ENCODE measurements at places on chromosomes 7 and 10.

DNA sequence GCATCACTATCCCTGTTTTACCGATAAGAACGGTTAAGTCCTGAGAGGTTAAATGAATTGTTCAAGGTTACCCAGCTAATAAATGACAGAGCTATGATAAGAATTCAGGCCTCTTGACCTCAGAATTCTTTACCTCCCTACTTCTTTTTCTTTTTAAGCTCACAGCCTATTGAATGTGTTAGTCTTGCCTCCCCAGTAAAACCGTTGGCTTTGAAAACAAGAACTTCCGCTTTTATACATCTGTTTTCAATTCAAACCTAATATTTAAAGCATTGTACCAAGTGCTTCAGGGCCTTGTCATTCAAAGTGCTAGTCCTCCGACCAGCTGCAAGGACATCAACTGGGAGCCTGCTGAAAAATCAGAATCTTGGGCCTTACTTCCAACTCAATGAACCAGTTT, 15.6 kb downstream of the SEC31B start:
- no peak for DNase-seq

DNA sequence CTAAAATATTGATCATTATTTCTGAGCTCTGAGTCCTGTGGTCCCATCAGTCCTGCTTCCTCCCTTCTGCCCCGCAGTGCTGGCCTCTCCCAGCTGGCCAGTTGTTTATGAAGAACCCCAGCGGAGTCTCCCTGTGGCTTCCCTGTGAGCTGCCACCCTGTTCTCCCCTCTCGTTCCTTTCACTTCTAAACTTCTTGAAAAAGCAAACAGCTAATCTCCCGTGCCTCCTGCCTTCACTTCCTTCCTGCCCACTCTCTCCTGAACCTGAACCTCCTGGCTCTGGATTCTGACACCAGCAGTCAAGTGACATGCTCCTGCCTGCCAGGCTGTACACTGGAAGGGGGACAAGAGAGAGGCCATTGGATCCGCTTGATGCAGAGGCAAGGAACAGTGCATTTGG, 63.7 kb upstream of the ZPBP start:
- no peak for DNase-seq

- DNase-seq: no peak
Observed at GRCh38 chr10:72353965-72354355, 759 bp downstream of the DNAJB12 start.

- DNase-seq: no peak
Observed at GRCh38 chr10:132862485-132863420, 76.8 kb upstream of the NKX6-2 start.

- DNase-seq: no peak
Observed at GRCh38 chr10:132536241-132536876, 1.2 kb upstream of the INPP5A start.

- DNase-seq: no peak
Observed at GRCh38 chr7:26346611-26347203, 55.0 kb downstream of the SNX10 start.

DNA sequence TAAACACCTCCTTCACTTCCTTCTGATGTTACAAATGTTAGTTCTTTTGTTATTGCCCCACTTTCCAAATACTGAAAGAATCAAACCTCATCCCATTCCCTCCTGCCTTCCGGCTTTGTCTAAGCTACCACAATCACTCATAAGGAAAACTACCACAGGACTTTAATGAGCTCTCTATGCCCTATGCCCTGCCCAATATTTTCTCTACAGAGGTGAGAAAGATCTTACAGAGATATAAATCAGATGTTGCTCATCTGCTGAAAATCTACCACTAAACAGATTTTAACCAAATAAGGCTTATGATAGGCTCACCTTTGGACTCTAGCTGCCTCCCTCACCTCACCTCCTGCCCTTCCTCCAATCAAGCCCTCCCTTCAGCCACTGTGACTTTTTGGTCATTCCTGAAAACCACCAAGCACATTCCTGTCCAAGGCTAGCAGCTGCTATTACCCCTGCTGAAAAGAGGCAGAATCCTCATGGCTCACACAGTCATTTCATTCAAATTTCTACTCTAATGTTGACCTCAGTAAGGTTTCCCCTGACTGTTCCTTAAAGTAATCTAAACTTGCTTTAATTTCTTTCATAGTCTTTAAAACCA, 7.7 kb downstream of the ZNF33B start:
- DNase-seq: no peak

GRCh38 chr10:80966326-80966986, 428.8 kb downstream of the SH2D4B start:
- no peak for DNase-seq

DNA sequence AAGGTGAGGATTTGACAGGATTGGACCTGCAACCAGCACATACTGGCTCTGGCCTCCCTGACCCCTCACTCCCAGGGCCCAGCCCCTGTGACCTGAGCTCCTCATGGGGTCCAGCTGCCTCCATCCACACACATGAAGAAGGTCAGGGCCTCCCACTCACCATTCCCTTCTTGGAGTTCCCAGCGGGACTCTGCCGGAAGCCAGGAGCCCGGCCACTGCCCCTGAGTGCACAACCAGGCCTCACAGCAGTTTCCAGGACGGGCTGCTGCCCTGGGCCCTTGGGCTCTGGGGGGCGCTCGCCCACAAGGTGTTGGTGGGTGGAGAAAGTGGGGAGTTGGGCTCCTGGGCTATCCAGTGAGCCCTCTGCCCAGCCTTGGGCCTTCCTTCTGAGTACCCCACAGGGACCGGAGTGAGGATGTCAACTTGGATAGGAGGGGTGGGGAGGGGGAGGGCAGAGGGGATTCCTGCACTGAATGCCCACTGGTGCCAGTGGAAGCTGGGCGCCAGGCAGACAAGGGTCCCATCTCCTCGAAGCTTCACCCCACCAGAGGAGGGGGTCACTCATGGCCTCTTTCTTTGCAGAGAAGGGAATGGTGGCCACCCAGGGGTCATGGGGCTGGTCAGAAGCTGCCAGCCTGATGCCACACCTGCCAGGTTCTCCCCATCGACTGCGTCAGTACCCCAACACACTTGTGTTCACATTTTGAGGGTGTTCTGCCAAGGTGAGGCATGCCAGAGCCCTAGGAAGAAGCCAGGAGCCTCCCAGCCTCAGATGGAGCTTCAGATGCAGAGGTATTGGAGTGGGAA, 115.3 kb downstream of the PTPN20 start:
- no peak for DNase-seq

DNA sequence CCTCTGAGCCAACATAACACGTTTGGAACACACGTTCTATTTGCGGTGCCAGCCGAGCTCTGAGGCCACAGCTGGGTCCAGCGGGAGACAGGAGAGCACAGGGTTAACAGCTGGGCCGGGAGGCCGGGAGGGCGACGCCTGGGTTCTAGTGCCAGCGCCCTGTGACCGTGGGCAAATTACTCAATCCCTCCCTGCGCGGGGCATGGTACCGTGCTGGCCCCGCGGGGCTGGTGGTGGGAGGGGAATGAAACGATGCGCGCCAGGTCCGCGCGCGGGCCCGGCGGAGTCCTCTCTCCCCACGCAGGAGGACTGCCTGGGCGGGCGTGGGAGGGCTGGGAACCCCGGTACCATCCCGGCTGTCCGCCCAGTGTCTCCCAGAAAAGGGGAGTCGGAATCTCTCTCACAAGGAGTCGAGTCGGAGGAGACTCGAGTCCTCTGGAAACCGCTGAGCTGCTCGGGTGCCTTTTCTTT, 30.4 kb downstream of the LEP start:
- DNase-seq: no peak

DNA sequence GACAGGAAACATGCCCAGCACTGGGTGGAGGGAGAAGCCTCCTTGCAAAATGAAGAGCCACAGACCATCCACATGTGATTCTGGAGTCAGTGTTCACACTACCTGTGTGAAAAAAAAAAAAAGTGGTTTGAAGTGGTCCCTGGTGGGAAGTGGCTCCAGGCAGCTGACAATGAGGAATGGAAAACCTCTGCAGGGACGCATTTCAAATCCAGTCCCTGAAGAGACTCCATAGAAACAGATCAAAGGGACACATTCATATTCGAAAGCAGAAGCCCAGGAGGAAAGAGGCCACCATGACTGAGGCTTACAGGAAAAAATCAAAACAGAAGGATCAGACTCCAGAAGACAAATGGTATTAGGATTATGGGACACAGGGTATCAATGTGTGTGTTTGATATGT, 11.5 kb upstream of the TCERG1L start:
- no peak for DNase-seq

GRCh38 chr7:82164813-82165212, 278.8 kb downstream of the CACNA2D1 start:
- no peak for DNase-seq

GRCh38 chr10:130959752-130960195, 351.7 kb downstream of the TCERG1L start:
- no peak for DNase-seq

DNA sequence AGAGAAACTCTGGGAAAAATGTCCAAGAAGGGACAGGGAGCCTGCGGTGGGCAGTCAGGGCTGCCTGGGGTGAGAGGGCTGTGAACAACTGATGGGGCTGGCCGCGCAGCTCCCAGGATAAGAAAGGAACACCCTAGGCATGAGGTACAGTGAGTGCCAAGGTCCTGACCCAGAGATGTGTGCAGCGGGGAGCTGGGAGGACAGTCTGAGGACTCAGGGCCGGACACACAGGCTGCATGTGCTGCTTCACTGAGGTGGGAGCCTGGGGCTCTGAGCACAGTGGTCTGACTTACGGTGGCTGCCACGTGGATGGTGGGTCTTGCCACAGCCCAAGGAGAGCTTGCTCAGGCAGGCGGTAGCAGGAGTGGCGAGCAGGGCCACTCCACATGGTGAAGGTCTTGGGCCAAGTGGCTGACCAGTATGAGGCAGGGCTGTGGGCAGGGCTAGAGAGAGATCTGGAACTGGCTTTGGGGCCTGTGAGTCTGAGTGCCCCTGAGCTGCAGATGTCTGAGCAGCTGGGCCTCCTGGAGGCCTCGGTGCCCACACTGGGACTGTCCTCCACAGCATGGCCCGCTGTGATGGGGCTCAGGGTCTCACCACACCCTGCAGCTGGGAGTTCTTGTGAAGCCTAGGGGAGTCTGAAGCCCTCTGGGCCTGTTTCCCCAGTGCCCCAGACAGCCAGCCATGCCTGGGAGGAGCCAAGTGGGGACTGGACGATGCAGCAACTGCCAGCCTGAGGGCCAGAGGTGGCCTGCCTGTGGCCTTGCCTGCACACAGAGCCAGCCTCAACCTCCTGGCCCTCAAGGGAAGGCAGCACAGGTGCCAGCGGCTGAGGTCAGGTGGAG, 60.3 kb downstream of the RASGEF1A start:
- DNase-seq: no peak

GRCh38 chr10:11604865-11605650, 6.4 kb downstream of the USP6NL start:
- DNase-seq: no peak

DNA sequence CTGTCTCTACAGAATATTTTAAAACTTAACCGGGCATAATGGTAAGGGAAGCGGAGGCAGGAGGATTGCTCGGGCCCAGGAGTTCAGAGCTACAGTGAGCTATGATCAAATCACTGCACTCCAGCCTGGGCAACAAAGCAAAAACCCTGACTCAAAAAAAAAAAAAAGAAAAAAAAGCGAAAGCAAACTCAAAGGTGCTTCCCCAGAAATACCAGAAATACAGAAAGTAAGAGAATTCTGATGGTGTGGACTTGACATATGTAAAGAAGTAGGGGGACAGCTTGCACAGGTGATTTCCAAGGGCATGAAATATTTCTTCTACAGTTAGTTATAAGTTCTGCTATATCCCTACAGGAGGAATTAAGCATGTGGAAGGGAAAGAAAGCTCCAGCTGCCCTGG, 69.7 kb upstream of the APBB1IP start:
- DNase-seq: no peak

DNA sequence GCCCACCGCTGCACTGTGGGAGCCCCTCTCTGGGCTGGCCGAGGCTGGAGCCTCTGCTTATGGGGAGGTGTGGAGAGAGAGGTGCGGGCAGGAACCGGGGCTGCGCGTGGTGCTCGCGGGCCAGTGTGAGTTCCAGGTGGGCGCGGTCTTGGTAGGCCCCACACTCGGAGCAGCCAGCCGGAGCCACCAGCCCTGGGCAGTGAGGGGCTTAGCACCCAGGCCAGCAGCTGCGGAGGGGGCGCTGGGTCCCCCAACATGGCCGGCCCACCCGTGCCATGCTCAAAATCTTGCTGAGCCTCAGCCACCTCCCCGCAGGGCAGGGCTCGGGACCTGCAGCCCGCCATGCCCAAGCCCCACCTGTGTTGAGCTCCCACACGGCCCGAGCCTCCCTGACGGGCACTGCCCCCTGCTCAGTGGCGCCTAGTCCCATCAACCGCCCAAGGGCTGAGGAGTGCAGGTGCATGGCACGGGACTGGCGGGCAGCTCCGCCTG, 856.8 kb upstream of the CELF2 start:
- DNase-seq: no peak

DNA sequence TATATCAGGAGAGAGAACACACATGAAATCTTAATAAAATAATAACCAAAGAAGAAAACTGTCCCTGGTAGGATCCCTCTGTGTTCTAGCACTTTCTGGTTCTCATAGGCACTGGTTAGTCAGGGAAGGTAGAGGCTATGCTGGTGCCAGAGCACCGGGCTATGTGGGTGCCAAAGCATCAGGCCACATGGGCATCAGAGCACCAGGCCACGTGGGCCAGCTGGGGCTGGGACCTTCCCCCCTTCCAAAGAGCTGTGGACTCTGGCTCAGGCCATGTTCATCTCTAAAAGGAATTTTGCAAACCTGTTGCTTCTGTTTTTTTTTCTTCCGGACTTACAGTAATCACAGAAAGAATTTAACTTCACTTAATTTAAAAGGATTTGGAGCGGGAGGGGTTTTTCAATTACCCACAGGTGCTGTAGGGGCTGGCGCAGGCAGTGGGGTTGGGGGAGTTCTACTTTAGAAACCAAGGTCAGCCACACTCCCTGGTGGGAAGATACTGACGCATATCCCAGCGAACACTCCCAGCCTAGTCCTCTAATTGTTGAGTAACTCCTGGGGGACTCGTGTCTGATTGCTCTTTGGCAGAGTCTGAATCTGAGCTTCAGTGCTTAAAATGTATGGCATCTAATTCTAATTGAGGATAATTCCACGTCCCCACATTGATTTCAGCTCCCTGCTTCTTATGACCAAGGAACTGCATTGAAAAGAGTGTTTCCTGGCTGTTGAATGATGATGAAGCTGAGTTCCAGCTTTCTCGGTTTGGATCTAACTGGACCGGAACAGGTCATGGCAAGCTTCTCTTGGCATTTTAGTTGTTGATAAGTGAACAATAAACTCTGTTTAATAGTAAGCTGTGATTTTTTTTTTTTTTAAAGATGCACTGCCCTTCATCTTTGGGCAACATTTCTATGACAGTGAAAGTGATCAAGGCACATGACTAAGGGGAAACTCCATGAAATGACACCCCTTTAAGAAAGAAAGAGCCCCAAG, 110.7 kb upstream of the FZD8 start:
- no peak for DNase-seq

DNA sequence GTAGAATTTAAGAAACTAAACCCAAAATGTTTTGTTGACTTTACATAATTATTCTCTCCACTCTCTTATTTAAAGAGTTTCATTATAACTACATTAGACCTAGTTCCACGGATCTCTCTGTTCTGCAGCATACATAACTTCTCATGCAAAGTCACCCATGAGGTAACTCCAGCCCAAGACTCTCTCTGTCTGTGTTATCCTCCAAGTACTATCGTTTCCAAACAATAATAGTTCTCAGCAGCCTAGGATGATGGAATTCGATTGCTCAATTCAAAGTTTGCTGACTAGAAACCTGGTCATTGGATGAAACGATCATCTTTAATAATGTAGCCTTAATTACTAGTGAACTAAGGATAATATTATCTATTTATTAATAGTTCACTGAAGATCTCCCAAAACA, 203.1 kb upstream of the PTN start:
- no peak for DNase-seq
